ENCODE measurements at places on chromosomes 4 and X.

DNA sequence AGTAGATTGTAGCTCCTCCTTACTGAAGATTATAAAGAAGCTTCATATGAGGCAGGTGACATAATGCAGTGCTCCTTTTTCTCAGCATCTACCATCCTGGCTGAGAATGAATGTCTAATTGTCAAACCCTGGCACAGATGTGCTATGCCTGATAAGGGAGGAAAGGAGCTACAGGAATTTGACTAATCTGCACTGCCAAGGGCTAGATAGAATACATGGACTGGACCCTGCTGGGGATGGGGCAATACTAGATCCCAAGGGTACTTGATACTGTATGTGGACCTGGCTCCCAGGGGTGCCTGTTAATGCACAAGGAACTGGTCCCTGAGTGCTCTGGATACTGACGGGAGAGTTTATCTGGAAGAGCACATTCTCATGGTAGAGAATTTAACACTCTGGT, 362.2 kb upstream of the EMCN start:
- DNase-seq, result no peak

GRCh38 chrX:40444133-40444532, 136.6 kb upstream of the ATP6AP2 start:
- DNase-seq, result no peak

- no peak for DNase-seq
Measured at GRCh38 chr4:180578175-180578574, 1665.0 kb upstream of the TENM3 start.

DNA sequence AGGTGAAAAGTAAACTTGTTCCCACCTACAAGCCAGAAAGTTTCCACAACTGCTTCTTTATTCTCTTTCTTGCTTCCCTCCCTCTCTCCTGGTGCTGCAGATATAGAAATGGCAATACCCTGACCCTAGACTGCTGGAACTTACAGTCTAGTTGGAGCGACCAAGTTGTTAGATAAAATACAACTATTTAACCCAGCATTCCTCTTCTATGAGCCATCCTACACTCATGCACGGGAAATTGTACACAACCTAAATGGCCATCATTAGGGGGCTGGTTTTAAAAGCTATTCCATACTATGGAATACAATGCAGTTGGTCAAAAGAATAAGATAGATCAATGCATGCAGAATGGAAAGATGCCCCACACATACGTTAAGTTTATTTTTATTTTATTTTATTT, 41.1 kb downstream of the PJA1 start:
- no peak for DNase-seq

DNA sequence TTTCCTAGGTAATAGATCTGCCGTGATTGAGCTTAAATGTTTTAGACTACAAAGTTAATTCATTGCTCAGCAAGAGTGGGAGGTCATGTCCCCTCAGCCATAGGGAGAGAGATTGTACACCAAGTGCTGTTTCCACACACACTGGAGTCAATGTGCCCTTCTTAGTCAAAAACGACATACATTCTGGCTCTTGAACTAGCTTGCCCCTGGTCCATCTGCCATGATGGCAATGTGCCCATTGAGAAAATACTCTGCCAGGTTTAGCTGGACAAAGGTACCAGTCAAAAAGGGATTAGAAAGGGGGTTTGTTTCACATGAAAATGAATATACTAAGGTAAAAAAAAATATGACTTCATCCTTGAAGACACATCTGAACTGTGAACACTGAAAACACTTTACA, 377.1 kb upstream of the ADGRL3 start:
- DNase-seq, result no peak

DNA sequence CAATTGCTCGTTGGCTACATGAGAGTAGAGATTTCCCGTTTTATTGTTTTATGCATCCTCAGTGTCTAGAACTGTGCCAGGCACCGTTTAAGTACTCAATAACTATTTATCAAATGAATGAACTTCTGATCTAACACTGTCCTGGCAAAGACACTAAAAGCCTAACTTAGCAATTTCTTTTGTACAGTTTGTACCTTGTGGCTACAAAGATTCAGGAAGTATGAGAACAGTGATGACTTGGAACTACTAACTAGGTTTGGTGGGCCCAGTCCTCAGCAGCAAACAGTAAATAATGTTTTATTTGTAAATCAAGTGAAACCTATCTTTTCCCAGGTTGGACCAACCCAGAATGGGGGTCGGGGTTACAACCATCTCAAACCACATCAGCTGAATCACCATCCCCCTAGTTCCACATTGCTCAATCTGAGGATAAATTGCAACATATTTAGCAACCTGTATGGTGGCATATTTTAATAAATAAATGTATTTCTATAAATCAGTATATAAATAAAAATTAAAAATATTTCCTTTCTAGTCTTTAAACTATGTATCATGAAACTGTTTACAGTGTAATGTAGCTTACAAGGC, 12.3 kb upstream of the SCRG1 start:
- no peak for DNase-seq

GRCh38 chr4:23333556-23333945, 556.3 kb downstream of the PPARGC1A start:
- no peak for DNase-seq

DNA sequence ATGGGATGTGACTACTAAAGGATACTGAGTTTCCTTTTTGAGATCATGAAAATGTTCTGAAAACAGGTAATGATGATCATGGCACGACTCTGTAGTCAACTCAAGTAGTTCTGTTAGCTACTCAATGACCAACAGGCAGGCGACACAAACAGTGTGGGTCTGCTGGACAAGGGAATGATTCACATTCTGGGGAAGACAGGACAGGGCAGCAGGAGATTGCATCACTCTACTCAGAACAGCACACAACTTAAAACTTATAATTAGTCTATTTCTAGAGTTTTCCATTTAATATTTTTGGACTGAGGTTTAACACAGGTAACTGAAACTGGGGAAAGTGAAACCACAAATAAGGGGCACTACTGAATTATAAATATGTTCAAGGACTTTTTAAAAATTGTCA, 365.2 kb downstream of the PRDM5 start:
- no peak for DNase-seq

DNA sequence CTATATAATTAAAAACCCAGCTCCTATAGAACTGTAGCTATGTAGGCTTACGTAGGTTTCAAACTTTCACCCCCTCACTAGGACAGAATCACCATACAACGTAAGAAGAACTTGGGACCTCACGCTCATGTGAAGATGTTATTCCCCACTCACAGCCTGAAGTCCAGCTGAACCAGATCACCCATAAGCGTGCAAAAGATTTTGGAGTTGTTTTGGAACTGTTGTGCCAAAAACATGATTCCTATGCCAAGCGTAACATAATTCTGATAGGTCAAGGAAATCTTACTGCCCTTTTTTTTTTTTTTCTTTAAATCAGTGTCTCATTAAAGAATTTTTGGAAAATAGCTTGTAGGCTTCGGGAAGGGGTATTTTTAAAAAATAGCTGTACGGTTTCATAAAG, 57.0 kb downstream of the LCORL start:
- no peak for DNase-seq

GRCh38 chr4:57214654-57215411, 104.6 kb upstream of the IGFBP7 start:
- no peak for DNase-seq

GRCh38 chr4:165299399-165300060, 27.9 kb upstream of the MSMO1 start:
- no peak for DNase-seq

DNA sequence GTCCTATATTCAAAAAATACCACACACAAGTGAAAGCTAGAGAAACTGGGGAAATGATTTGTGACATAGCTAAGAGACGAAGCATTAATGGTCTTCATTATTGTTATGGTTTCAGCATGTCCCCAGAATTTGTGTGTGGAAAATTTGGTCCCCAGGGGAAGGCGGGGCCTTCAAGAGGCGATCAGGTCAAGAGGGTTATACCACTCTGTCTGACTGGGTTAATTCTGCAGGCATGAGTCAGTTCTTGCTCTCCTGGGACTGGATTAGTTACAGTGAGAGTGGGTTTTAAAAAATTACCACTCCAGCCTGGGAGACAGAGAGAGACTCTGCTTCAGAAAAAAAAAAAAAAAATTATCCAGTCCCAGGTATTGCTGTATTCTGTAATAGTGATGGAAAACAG, 2.1 kb upstream of the MTNR1A start:
- no peak for DNase-seq

GRCh38 chrX:101160001-101160400, 59.6 kb upstream of the DRP2 start:
- DNase-seq, result no peak

- no peak for DNase-seq
Measured at GRCh38 chr4:80475798-80476197, 140.3 kb downstream of the CFAP299 start.

DNA sequence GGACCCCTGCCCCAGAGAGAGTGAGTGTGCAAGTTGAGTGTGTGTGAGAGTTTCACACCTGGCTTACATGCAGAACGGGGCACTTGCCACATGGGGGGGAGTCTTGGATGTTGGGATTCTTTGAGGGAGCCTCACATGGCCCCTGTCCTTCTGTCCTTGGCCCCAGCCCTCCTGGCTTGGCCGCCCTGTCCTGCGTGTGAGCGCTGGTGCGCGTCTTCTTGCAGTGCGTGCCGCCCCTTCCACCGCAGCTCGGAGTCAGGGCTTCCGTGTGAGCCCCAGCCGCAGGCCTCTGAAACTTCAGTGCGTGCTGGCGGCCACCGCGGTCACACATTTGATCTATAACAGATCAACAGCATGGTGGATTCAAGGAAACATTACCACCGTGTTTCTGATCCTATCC, 30.1 kb upstream of the HGFAC start:
- DNase-seq, result no peak

DNA sequence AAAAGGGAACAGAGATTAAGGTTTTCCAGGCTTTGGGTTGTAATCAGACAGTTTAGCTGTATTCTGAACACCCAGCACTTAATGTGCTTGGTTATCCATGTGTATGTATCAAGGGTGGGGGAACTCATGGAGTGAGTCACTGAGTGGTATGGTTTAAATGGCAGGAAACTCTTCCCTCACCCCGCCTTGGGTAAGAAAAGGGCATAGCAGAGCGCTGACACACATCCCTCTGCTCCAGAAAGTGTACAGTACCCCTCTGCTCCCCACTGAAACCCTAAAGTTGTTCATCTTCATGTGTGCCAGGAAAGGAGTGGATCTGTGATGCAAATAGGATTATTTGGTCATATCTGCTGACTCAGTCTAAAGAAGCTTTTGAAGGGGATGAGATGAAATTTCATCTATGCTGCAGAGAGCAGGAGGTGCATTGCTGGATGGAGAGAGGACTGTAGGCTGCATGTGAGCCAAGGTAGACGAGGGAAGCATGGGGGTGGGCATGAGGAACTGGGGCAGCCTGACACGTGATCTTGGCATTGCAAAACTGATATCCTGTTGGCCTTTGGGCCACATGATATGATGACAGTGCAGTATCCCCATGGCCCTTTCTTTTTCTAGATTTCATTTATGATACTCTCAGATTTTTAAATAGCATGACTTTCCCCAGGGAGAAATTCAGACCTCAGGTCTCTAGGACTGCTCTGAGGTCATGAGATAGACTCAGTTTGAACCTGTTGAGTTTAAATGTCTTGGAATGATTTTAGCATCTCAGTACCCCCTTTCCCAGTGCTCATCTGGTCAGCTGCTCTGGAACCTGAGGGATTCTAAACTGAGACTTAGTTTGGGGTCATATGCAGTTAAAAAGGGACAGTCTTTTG, 84.8 kb downstream of the TMEM164 start:
- DNase-seq, result no peak

GRCh38 chr4:75727073-75727472, 2.7 kb downstream of the USO1 start:
- no peak for DNase-seq

- DNase-seq, result no peak
Measured at GRCh38 chr4:125020089-125021034, 294.4 kb upstream of the FAT4 start.

Measured in effector memory CD4-positive, alpha-beta T cell (primary cell).